Fibroblast of skin of abdomen (primary cell): ENCODE measurements at places on chromosomes 4 and X.
A peak's percentile ranks its signal among the peaks of the same experiment; 100 is the strongest.

DNA sequence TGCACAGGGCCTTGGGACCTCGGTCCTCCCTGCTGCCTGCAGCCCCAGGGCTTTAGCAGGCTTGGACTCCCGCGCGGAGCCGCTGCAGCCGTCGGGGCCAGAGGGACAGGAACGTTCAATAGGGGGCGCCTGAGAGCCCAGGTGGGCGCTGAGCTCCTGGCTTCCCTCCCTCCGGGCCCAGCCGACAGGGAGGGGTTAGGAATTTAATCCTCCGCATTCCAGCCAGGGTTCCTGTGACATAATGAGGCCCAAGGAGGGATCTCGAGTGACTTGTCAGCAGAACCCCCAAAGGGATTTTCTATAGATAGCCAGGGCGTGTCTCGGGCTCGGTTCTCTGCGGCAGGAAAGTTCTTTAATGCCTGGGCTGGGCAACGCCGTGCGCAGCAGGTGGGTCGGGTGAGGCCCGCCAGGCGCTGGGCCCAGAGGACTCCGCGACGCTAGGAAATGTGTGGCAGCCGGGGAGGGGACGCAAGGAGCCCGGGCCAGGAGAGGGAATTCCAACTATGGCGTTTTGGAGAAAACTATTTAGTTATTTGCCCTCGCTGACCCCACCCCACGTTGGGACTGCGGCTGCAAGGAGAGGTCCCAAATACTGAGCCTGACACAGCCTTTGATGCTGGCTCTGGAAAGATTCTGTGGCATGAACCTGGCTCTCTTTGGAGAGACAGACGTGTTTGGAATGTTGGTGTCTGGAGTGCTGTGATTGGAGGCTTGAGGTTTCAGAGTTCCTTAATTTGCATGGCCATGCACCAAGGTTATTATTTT lies 285.2 kb upstream of the GATB start:
- no peak for DNase-seq

- DNase-seq = peak; percentile 41
Measured at GRCh38 chrX:129495900-129496299, 27.4 kb downstream of the SMARCA1 start.

DNA sequence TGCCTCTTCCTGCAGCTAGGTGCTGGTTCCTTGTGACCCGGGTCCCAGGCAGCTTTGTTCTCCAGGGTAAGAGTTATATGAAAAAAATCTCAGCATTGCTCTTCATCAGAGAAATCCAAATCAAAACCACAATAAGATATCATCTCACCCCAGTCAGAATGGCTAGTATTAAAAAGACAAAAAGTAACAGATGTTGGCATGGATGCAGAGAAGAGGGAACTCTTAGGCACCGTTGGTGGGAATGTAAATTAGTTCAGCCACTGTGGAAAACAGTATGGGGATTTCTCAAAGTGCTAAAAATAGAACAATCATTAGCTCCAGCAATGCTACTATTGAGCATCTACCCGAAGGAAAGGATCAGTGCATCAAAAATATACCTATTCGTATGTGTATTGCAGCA lies 61.5 kb downstream of the SORCS2 start:
- peak; percentile 28 for DNase-seq

DNA sequence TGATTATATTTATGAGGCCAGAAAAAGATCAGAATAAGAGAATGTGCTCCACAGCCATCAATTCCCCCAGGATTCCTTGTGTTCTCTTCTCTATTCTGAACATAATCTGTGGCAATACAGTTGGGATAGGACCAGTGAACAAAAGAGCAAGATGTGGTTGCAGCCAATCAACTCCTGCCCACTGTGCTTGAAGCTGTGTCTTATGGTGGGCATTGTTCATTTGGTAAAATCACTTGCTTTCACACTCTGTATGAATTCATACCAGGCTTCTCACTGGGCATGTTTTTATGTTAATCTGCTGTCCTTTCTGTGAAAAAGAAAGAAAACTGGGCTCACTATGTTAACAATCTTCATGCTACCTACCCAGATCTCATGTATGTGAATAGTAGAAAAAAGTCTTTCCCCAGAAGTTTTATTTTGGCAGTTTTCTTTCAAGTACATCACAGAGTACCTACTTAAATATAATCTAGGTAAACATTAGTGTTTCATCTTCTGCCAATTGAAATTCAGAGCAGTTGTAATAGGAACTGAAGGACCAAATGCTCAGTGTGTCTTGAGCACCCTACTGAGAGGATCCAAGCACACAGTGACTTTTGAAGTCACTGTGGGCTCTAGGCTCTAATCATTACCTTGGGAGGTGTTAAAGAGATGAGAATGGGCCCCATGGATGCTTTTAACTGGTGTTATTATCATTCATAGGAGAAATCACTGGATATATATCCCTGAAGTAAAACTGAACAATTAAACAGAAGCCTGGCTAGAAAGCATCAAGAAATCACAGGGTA lies 429.2 kb upstream of the TRAM1L1 start:
- DNase-seq = no peak

- DNase-seq = no peak
Measured at GRCh38 chr4:177271915-177272766, 37.5 kb upstream of the NEIL3 start.

GRCh38 chr4:40194602-40195161 lies 2.1 kb upstream of the RHOH start:
- no peak for DNase-seq

GRCh38 chr4:140125374-140125773 lies 28.6 kb downstream of the MAML3 start:
- DNase-seq = no peak

- no peak for DNase-seq
Measured at GRCh38 chr4:135464311-135464710, 1262.7 kb upstream of the PABPC4L start.

- no peak for DNase-seq
Measured at GRCh38 chrX:100586747-100587146, 2.0 kb downstream of the TNMD start.

- DNase-seq = no peak
Measured at GRCh38 chr4:161350946-161351345, 812.9 kb downstream of the FSTL5 start.

DNA sequence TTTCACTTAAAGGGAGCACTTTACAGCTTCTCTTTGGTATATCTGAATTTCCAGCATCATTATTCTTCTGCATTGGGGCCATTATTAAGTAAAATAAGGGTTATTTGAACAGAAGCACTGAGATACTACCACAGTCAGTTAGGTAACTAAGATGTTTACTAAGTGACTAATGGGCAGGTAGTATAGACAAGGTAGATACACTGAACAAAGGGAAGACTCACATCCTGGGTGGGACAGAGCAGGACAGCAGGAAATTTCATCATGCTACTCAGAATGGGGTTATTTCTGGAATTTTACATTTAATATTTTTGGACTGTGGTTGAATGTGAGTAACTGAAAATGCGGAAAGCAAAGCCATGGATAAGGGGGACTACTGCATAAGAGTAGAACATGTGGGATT lies 316.0 kb downstream of the CCSER1 start:
- DNase-seq = no peak

DNA sequence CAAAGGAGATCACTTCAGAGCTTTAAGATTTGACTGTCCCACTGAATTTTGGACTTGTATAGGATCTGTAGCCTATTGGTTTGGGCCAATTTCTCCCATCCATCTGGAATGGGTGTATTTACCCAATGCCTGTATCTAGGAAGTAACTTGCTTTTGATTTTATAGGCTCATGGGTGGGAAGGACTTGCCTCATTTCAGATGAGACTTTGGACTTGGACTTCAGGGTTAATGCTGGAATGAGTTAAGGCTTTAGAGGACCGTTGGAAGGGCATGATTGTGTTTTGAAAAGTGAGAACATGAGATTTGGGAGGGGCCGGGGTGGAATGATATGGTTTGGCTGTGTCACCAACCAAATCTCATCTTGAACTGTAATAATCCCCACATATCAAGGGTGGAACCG lies 73.8 kb downstream of the ZNF518B start:
- no peak for DNase-seq

GRCh38 chr4:165461159-165461821 lies 82.5 kb downstream of the CPE start:
- DNase-seq = peak; percentile 94

GRCh38 chr4:41413670-41414411 lies 124.1 kb upstream of the LIMCH1 start:
- DNase-seq = peak; percentile 78

GRCh38 chrX:2572740-2573139 lies 72.0 kb upstream of the DHRSX start:
- DNase-seq = no peak

GRCh38 chrX:123753656-123754350 lies 21.0 kb upstream of the THOC2 start:
- no peak for DNase-seq
